ENCODE measurements at places on chromosomes 2 and 18.
A peak's percentile ranks its signal among the peaks of the same experiment; 100 is the strongest.

- peak; percentile 62 for DNase-seq
Observed at GRCh38 chr2:23385351-23385747, 370 bp downstream of the KLHL29 start.

DNA sequence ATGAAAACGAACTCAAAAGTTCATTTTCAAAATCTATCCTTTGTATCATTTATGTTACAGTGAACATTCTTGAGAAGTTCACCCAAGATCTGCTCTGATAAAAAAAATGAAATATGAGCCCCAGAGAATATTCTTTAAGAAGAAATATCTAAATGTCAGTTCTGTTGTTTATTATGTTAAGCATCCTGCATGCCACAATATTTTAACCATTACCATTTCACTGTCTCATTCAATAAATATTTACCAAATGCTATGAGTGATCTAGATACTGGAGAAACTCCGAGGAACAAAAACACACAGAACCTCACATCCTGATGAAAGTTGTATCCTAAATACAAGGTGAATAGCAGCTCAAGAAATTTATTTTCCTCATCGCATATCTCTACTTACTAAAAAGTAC, 170.2 kb downstream of the ZNF385B start:
- no peak for DNase-seq

- no peak for DNase-seq
Observed at GRCh38 chr18:68456985-68457384, 257.9 kb downstream of the TMX3 start.

DNA sequence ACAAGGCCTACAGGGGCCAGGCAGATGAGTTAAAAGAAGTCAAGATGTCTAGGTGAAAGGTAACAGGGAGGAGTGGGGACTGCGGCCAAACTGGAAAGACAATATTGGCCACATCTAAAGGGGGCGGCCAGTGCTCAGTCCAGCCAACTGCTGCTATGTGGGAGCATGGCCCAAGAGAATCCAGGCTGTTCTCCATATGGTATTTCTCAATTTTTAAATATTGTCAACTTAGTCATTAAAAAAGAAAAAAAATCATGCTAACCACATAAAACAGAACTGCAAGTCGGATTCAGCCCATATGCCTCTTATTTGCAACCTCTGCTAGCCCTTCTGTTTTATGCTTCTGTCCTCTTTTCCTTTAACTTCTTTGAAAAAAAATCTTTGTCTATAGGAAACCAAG, 14.8 kb downstream of the TRABD2A start:
- DNase-seq = no peak

GRCh38 chr2:137797641-137798040, 166.6 kb upstream of the HNMT start:
- DNase-seq = no peak

- no peak for DNase-seq
Observed at GRCh38 chr2:235555371-235555770, 61.5 kb downstream of the AGAP1 start.

DNA sequence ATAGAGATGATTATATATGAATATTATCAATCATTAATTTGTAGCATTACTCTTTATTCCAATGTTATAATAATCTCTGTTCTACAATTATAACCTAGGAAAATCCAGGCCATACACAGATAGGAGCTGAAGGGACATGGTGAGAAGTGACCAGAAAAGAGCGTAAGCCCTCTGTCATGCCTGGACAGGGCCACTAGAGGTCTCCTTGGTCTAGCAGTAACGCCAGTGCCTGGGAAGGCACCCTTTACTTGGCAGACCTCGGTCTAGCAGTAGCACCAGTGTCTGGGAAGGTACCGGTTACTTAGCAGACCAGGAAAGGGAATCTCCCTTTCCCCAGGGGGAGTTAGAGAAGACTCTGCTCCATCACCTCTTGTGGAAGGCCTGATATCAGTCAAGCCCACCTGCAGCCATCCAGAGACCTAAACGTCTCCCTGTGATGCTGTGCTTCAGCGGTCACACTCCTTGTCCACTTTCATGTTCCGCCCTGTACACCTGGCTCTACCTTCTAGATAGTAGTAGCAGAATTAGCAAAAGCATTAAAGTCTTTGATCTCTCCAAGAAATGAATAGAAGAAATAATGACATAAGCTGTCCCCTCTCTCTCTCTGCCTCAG, 447.5 kb upstream of the FSIP2 start:
- DNase-seq = peak; percentile 68

DNA sequence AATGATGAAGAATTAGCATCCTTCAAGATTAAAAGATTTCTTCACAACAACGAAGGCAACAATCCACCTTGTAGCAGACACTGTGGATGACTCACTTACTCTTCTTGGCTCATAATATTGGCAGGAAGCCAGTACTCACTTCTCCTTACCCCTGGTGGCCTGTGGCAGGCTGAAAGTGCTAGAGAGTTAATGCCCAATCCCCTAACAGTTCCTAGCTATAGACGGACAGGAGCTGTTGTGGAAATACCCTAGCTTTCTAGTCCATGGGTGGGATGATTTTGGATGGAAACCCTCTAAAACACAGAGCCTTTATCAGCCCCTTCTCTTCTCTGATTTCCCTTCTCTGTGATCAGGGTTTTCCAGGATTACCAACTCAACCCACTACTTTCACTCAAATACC, 128.6 kb upstream of the NYAP2 start:
- peak; percentile 64 for DNase-seq

GRCh38 chr2:146879882-146880281, 964.9 kb upstream of the ACVR2A start:
- no peak for DNase-seq

DNA sequence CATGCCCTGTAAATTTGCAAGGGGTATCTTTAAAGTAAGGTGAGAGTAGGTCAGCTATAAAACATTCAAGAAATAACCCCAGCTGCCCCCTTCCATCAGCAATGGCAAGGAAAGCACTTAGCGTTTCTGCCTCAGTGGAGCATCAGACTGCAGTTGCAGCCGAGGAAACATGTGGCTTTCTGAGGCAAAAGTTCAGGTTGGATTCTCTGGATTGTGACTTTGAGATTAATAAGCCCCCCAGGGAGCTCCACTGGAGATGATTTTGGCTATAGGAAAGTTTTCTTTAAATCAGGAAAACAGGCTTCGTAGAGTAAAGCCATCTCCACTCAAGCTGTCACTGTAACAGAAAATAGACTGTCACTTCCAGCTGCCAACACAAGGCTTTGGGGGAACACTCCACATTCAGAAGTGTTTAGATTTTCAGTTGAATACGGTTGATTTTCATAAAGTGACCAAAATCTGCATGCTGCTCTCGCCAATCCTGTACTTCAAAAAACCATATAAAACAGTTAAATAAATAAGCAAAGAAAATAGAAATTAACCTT, 15.3 kb upstream of the RIT2 start:
- no peak for DNase-seq

GRCh38 chr2:225464346-225465025, 65.0 kb downstream of the NYAP2 start:
- no peak for DNase-seq

GRCh38 chr2:106831241-106831640, 54.7 kb downstream of the ST6GAL2 start:
- DNase-seq = no peak

DNA sequence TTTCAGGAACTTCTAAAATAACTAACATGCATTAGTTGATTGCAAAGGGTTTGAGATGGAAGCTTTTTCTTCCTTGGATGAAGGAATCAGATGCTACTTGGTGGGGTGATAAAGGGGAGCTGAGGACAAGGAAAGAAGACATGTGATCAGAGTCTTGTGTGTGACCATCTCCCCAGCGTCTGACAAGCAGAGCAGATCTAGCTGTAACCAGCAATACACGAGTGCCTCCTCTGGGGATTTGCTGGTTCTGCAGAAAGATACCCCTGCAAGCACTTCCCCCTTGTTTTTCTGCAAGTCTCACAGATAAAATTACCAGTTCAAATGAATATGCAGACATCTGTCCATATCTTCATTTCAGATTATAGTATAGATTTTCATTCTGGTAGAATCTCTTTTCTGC, 2.7 kb downstream of the CDH7 start:
- DNase-seq = peak; percentile 64
